Fibroblast of pulmonary artery (primary cell): ENCODE measurements at places on chromosomes 12 and 14.

GRCh38 chr12:4252601-4253000 is 21.0 kb upstream of the CCND2 start:
- no peak for DNase-seq

- DNase-seq = no peak
Observed at GRCh38 chr12:3311491-3312103, 179.4 kb upstream of the PRMT8 start.

GRCh38 chr14:89134640-89135039 is 282.4 kb downstream of the FOXN3 start:
- no peak for DNase-seq

- DNase-seq = no peak
Observed at GRCh38 chr12:43516045-43516444, 36.0 kb downstream of the ADAMTS20 start.

- DNase-seq = peak; percentile 81
Observed at GRCh38 chr12:55659486-55660385, 23.0 kb downstream of the OR10P1 start.

DNA sequence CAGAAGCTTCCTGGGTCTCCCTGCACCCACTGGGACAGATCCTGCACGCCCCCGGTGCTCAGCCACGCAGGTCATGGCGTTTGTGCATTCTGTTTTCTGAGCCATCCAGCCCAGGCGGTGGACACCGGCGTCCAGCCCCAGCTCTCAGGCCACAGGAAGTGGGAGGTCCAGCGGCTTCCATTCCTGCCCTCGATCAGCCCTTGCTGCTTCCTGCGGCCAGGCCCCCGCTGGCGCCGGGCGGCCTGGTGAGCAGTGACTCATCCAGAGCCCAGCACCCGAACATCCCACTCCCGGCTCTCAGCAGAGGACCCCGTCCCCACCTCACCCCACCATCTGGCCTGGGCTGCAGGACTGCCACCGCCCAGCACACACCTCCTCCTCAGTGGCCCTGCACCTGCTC is 18.0 kb upstream of the NUDT14 start:
- peak; percentile 44 for DNase-seq

DNA sequence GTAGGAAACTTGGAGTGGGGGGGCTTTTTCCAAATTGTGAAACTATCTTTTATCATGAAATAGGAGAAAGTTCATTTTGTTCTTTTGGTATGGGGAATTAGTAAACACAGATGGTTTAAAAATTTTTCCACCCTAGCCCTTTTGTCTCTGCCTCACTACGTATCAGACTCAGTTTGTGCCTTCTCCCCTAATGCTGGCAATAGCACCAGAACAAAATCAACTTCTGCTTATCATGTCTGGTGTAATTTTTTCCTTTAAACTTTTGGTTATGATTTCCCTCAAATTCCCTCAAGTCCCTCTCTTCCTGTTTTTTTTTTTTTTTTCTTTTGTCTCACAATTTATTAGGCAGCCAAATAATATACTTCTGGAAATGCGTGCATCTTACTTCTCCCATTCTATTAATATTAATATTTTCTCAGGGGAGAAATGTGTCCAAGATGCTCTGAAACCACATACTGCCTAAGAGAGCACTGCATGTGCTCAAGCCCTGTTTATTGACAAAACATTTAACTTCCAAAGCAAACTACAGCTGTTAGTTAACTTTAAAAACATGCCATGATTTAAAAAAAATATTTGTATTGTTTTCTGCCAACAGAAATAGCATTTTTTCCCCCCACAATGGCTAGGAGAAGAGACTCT is 35.4 kb downstream of the TESPA1 start:
- no peak for DNase-seq

DNA sequence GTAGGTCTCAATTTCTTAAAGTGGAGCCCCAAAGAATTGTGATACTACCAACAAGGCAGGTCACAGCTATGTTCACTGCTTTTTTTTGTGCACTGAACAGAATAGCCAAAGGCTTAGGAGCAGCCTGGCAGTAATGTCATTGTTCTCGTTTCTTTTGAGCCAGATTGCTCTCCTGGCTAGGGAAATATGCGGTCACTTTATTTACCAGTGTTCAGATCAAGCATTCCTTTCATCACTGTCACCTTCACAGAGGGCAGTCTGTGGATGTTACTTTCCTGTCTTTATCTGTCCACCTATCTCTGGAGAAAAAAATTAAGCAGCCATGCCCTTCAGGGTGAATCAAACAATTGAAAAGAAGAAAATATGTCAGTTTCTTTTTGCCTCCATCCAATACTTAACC is 159.6 kb downstream of the BTG1 start:
- DNase-seq = no peak

DNA sequence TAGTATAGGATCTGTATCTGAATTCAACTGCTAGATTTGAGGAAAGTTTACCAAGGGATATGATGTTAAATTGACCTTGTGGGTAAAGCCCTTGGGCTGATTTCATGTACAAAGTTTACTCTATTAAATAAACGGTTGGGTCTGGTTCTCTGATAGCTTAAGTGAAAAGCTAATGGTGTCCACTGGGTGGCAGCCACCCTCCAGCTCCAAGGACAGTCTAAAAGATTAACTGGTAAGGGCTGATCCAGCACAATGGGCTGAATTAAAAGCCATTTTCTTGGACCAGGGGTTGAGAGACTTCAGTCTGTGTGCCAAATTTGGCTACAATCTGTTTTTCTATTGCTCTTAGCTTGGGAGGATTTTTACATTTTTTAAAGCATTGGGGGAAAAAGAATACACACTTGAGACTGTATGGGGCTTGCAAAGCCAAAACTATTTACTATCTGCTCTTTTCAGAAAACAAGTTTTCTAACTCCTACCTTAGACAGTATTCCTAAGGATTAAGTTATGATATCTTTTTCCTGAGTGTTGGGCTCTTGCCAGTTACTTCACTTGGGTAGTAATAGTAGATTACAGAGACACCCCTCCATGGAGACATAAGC is 116.5 kb downstream of the GPHN start:
- DNase-seq = peak; percentile 85

DNA sequence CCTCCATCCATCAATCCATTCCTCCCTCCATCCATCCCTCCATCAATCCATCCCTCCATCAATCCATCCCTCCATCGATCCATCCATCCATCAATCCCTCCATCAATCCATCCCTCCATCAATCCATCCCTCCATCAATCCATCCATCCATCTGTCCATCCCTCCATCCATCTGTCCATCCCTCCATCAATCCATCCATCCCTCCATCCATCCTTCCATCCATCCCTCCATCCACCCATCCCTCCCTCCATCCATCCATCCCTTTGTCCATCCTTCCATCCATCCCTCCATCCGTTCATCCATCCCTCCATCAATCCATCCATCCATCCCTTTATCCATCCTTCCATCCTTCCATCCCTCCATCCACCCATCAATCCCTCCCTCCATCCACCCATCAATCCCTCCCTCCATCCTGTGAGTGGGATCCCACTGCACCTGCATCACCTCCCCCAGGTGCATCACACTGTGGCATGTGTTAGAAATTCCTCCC is 338.1 kb upstream of the SFSWAP start:
- no peak for DNase-seq

DNA sequence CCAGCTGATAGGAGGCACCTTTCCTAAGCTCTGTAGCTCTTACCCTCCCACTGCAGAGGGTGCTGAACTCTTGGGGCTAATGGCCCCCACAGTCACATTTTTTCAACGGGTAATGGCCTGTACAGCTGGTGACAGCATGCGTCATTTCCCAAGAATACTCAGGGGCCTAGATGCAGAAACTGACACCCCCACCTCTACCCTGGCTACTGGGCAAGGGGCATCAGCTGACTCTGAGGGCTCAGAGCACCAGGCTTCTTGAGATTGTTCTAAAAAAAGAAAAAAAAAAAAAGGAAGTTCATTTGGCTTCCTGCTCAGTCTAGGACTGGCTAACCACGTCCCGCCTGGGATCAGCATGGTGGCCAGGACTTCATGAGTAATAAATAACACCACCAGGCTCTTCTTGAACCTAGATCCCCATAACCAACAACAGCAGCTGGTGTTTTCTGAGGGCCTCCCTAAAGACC is 35.2 kb downstream of the ZFP36L1 start:
- DNase-seq = no peak

DNA sequence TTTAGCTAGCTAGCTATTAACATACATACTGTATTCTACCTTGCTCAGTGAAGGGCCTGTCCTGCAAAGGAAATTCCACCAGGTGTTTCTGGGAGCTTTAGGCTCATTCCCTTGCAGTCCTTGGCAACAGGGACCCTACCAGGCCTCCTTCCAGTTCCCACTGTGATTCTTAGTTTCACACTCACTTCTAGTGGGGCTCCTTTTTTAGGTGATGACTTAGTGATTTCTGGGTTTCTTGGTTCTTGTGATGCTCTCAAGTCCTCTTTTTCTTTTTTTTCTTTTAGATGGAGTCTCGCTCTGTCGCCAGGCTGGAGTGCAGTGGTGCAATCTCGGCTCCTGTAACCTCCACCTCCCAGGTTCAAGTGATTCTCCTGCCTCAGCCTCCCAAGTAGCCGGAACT is 10.4 kb upstream of the STRN3 start:
- DNase-seq = no peak

DNA sequence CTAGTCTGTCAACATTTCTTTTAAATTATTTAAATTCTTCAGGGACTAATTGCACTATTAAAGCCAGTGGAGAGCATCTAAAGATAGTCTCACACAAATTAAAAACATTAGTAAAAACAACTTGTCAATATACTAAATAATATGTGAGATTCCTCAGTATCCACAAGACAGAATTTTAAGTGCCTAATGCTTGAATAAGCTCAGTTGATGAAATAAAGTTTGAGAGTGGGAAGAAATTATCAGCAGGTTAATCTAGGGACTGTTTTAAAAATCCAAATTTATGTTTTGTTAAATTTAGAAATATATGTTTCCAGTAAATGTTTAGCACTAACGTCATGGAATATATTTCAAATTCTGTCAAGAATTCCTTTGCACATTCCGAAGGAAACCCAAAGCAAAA is 105.2 kb downstream of the SLC41A2 start:
- no peak for DNase-seq

- DNase-seq = no peak
Observed at GRCh38 chr12:117091758-117092510, 7.3 kb downstream of the TESC start.

GRCh38 chr12:41424651-41425050 is 236.5 kb downstream of the PDZRN4 start:
- no peak for DNase-seq

- DNase-seq = no peak
Observed at GRCh38 chr14:40365305-40365704, 933.1 kb upstream of the FBXO33 start.

- DNase-seq = no peak
Observed at GRCh38 chr14:36367985-36368774, 47.7 kb upstream of the MBIP start.

GRCh38 chr12:19382111-19382526 is 57.2 kb upstream of the AEBP2 start:
- DNase-seq = peak; percentile 88
